IPS DF 19.7 (cell line): ENCODE measurements at places on chromosomes 7 and 10.

GRCh38 chr10:69241575-69241974 lies 21.4 kb downstream of the HKDC1 start:
- no peak for DNase-seq

DNA sequence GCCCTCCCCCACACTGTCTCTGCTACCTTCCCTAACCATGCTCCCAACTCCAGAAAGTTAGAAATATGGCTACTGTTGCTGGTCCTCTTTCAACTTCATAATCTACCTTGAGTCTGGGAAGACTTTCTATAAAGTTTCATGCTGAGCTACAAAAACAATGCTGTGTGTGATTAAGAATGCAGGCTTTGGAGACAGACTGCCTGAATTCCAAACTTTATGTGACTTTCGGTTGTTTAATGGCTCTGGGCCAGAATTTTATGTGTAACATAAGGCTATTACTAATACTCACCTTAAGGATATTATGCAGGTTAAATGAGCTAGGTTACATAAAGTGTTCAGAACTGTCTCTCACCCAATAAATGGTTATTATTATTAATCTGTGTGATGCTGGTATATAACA lies 19.1 kb downstream of the BET1 start:
- DNase-seq, result no peak

GRCh38 chr10:68543004-68543918 lies 15.9 kb upstream of the SLC25A16 start:
- no peak for DNase-seq

- no peak for DNase-seq
Measured at GRCh38 chr10:60238759-60239100, 150.9 kb downstream of the ANK3 start.

- no peak for DNase-seq
Measured at GRCh38 chr7:37027557-37028341, 303.5 kb upstream of the AOAH start.

DNA sequence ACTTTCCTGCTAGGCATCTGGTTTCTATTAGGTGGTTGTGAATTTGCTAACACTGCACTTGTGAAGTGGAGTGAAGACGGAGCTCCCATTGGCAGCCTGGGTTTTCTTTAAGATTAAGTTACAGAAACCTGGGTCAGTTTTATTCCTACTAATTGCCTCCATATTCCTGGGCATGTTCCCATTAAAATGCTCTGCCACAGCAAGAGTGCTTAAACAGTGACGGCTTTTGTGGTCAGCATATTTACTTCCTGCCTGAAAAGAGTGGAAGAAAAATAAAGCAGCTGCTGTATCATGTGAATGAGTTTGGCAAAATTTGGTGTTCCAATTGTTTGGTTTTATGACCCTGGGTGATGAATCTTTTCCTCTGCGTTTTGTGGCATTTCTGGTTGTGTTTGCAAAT lies 96.9 kb upstream of the PLXDC2 start:
- no peak for DNase-seq

DNA sequence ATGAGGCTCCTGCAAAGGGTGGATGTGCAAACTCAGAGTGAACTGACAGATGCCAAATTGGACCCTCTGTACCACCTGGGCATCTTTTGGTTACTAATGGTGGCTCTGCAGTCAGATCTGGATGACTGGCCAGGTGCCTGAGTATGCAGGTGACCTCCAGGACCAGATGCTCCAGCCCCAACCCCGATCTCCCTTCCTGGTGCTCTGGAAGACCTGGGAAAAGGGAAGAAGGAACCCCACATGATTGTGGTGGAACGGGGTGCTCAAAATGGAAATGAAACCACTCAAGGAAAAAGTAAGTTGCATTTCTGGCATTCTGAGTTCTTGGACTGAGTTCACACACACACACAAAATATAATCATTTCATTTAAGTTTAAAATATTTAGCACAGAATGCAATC lies 9.8 kb upstream of the AEBP1 start:
- no peak for DNase-seq

- DNase-seq, result no peak
Measured at GRCh38 chr10:4079803-4080202, 294.8 kb upstream of the KLF6 start.

DNA sequence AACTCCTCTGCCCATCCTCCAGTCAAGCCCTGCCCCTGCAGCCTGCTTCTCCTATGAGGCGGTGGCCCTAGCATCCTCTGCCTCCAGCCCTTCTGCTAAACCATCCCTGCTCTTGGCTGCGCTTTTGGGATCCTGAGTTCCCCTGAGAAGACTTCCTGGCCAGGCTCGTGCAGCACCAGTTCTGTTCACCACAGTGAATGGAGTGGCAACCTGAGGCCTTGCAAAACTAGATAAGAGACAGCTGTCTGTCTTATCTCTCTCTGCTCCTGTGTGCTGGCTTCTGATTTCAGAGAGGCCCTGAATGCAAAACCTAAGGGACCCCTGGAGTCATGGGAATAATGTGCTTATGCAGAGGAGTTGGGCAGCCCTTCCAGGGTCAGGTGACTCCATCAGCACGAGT lies 119.2 kb downstream of the TMEM178B start:
- DNase-seq, result no peak

- DNase-seq, result no peak
Measured at GRCh38 chr10:15262036-15262713, 93.7 kb upstream of the NMT2 start.

DNA sequence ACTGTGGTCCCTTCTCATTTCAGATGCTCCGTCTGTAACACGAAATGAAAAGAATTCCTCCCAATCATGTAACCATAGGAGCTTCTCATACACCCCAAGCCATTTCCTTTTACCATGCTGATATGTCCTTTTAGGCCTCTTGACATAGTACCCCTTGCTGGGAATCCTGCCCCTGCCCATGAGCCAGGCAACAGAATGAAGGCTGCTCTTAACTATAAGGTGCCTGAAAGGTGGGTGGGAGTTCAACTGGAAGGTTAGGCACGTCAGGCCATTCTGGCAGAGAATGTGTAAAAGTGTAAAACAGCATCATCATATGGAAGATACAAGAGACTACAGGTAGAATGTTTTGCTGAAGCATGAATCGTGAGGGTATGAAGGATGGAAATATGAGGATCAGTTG lies 22.5 kb downstream of the IL2RA start:
- no peak for DNase-seq

GRCh38 chr10:121667948-121668313 lies 69.7 kb upstream of the FGFR2 start:
- no peak for DNase-seq

- DNase-seq, result no peak
Measured at GRCh38 chr7:3968234-3968633, 667.2 kb downstream of the SDK1 start.

DNA sequence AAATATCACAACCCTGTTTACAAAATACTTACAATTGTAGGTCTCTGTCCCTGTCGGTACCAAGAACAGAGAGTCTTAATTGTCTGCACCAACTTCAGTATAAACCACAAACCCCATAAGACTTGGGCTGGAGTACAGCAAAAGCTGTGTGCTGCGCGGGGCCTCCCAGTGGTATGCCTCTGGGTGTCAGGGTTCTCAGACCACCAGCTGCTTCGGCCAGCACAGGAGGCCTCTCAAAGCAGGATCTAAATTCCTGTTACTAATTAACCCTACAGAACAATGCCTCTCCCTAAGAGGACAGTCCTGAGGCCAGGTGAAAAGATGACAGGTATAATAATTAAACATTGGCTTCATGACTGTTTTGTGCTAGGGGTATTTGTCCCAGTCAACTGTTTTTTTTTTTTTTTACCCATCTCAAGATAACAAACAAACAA lies 957 bp upstream of the SVIL start:
- no peak for DNase-seq

- DNase-seq, result no peak
Measured at GRCh38 chr7:43441231-43442130, 141.4 kb upstream of the STK17A start.

DNA sequence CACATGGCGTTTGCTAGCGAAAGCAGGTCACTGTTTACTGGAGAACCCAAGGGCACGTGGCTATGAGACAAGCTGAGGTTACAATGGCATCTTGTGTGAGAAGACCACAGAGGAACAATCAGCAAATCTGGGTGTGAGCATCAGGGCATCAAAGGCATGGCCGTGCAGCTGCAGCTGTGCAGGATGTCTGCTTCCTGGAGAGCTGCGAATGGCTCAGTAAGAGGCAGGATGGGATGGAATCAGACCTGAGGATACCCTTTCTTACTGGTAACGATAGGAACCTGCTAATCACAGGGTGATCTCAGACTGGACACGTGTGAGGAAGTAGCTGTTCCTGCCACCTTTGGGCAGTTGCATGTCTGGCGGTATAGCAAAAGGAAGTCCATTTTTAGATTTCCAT lies 119.5 kb downstream of the RNF216 start:
- no peak for DNase-seq

- no peak for DNase-seq
Measured at GRCh38 chr10:56142092-56142728, 218.8 kb downstream of the ZWINT start.

GRCh38 chr7:102873470-102874165 lies 39.2 kb upstream of the LRRC17 start:
- no peak for DNase-seq

- DNase-seq, result no peak
Measured at GRCh38 chr10:129704225-129704624, 237.2 kb downstream of the MGMT start.
